ENCODE measurements at places on chromosomes 13 and 19.

GRCh38 chr13:25816239-25816638 is 235.6 kb downstream of the SHISA2 start:
- no peak for DNase-seq

DNA sequence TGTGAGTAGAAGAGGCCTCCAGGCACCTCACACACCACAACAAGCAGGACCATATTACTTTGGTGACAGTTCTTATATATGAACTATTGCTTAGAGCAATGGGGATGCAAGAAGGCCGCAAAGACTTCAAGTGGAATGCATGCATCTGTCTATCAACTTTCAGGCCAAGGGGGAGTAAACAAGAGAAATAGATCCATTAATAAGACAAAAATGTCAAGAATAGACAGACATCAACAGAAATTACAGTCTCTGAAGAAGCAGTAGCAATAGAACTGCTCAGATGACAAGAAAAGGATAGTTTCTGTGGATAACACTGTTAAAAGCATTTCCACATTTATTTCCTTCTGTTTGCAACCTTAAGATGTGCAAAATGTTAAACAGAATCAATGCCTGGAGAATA is 1057.7 kb downstream of the UQCRFS1 start:
- no peak for DNase-seq

- DNase-seq: no peak
Observed at GRCh38 chr19:5059213-5059574, 90.3 kb downstream of the KDM4B start.

- DNase-seq: no peak
Observed at GRCh38 chr13:42381165-42381425, 109.1 kb downstream of the AKAP11 start.

GRCh38 chr19:1001538-1002166 is 1.4 kb downstream of the GRIN3B start:
- DNase-seq: no peak

DNA sequence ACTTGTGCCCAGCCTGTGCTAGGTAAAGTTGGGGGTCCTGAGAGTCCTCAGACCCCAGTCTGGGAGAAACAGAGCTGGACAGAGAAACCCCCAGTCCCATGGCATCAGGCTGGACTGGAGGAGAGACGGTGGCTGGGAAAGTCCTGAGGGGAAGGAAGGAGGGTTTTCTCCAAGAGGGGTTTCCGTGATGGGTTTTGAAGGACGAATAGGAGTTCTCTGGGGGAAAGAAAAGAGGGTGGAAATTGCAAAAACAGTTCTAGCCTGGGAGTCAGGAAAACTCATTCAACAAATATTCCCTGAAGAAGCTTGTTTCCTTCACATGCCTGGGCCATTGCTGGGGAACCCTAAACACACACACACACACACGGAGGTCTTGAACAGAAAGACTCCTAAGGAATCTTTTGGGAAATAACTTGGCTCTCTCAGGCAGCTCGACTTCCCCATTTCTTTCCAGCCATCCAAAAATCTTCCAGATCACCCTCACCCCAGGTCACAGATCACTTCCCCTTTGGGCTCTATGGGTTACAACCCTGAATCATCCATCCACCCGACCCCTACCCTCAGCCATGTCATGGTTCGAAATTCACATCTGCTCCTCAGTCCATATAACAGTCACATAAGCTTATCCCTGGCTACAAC is 47.5 kb downstream of the COLGALT1 start:
- DNase-seq: no peak

GRCh38 chr13:112880221-112880641 is 88.8 kb upstream of the MCF2L start:
- no peak for DNase-seq

DNA sequence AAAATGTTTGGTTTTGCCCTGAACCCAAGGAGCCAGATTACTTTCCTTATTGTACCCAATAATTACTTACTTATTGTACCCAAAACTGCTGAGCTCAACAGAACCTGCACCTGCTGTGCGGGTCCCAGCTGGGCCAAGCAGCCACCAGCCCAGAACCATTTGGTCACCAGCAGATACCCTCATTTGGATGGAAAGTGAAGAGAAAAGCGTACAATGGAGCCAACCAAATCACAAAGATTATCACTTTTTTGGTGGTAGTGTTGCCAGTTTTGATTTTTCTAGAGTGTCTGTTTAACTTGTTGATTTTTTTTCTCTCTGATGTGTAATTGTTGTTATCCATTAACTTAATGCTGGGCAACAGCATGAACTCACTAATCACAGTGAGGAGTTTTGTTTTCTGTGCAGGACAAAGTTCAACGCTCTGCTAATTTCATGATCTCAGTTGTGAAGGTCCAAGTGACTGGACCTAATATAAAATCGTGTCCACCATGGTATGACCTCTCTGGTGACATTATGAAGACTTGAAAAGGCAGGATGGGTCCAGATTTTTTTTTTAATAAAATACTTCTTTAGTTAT is 23.8 kb downstream of the SPATA13 start:
- DNase-seq: no peak

DNA sequence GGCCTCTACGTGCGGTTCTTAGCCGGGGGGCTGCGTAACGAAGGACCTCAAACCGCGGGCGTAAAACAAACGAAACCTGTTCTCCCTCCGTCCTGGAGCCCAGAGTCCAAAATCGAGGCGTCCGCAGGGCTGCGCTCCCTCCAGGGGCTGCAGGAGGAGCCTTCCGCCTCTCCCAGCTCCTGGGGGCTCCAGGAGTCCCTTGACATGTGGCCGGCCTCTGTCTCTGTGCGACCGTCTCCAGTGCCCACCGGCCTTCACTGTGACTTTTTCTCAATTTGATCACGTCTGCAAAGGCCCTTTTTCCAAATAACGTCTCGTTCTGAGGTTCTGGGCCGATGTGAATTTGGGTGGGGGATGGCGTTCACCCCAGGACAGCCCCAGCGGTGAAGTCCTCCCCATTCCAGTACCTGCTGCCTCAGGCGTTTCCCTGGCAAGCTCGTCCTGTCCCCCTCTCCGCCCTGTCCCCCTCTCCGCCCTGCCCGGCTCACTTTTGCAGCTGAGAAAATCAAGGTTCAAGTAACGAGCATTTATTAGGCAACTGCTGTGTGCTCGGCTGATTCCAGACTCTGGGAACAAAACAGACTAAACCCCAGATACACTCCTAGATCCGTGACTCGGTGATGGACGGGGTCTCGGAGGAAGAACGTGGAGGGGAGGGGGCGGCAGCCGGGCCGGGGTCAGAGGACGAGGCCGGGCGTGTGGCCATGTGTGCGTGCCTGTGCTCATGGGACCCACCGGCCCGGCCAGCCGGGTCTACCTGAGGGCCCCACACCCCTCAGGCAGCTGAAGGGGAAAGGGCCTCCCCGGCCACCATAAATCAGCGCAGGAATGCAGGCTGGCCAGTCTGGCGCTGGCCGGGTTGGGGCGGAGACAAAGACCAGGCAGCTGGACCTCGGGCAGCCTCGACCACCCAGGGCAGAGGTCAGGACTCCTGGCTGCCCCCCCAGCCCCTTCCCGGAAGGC is 28.1 kb upstream of the WDR18 start:
- no peak for DNase-seq

DNA sequence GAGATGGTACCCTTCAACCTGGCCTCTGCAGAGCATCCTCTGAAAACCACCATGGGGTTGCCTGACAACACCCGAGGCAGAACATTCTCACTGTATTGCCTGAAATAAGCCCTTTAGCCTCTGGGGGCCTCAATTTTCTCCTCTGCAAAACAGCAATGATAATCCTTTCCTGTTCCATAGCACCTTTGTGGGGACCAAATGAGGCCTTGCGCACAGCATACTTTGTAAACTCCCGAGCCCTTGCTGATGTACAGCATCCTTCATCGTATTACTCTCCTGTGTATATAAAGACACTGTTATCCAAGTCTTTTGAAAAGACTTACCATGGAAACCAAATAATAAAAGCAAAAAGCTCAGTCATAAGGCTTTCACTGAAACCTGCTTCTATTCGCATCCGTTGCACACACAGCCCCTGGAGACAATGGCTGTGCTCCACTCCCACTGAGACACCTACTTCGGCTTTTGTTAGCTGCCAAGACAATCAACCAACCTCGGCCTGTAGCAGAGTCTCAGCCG is 276.0 kb downstream of the FOXO1 start:
- no peak for DNase-seq
